ENCODE measurements at places on chromosomes 2 and 18.

DNA sequence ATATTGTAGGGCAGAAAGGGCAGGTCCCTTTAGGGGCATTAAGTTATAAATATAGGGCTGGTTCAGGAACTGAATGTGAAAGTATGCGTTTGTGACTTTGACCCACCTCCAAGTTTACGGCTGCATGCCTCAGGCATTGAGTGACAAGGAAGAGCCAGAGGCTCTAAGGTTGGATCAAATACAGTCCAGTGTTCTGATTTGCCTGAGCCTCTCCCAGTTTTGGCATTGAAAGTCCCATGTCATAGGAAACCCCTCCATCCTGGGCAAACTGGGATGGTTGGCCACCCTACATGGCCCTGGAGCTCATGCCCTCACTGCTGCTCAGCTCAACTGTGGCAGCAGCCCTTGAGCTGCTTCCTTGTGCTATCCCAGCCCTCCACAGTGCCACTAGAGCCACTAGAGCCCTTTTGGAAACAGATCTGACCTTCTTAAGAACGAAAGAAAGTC is 29.9 kb downstream of the HK2 start:
- DNase-seq, result no peak

- DNase-seq, result no peak
Measured at GRCh38 chr18:11372163-11372562, 222.8 kb upstream of the PIEZO2 start.

- DNase-seq, result no peak
Measured at GRCh38 chr2:95060446-95061118, 35.1 kb downstream of the MAL start.

GRCh38 chr2:190763901-190764514 is 115.1 kb downstream of the NAB1 start:
- DNase-seq, result no peak

DNA sequence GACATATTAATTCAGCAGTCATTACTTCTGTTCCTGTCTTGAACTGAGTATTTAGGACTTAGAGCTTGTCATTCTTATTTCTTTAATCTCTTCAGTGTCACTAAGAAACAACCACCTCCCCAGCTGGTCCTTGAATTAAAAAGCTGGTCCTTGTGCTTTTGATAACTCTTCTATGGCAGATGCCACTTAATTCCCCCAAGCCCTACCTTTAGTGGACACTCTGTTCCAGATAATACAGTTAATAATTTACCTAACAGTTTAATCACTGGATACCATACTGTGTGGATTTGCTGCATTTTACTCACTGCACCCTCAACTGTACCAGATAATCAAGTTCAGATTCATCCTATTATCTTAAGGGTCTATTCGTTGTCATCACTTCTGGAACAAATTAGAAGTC is 73.1 kb downstream of the SKA1 start:
- no peak for DNase-seq

DNA sequence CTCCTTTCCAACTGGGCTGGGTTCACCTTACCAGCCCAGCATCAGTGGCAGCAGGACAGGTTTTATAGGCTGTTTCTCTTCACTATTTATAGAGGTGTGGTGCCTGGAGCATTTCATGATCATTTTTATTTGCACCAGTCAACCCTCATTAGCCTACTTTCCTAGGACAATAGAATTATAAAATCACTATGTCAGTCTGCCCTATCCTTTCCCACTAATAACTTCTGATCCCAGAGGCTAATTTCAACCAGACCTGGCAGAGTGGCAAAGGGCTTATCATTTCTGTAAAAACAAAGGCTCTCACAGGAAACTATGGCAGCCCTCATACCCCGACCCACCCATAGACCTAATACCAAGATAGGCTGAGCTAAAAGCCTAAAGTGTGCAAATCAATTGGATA is 243.5 kb upstream of the TMEFF2 start:
- no peak for DNase-seq

GRCh38 chr18:5393779-5394178 is 98.3 kb upstream of the ZBTB14 start:
- no peak for DNase-seq

- DNase-seq, result no peak
Measured at GRCh38 chr18:38718365-38718901, 1152.8 kb upstream of the CELF4 start.

- DNase-seq, result no peak
Measured at GRCh38 chr2:24682304-24682703, 110.9 kb downstream of the PTRHD1 start.

DNA sequence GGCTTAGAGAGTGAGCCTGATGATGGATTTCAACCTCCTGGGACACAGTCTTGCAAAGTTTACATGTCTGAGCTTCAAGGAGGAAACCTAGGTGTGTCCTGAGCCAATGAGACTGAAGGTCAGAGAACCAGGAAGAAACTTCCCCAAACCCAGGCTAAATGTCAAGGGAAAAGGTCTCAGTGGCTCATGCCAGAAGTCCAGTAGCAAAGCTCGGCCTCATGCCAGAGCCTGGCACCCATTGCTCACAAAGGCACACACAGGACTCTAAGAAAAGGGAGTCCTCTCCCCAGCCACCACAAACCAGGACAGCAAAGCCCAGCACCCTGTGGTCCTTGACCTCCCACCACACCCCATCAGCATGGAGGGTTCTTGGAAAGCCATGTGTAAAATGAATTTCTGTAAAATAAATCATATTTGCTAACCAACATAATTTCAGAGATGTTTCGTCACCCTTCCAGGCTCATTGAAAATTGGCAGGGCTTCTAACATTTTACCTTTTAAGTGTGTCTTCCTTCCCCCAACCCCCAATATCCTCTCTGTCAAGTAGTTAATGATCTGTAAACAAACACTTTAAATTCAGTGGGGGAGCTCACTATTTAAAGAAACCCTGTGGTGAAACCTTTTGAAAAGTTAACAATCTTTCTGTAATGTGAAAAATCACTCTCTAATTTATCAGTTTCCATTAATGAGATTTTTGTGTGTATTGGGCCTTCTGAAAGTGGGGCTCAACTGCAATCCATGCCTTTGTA is 77.1 kb downstream of the BCL11A start:
- DNase-seq, result no peak

DNA sequence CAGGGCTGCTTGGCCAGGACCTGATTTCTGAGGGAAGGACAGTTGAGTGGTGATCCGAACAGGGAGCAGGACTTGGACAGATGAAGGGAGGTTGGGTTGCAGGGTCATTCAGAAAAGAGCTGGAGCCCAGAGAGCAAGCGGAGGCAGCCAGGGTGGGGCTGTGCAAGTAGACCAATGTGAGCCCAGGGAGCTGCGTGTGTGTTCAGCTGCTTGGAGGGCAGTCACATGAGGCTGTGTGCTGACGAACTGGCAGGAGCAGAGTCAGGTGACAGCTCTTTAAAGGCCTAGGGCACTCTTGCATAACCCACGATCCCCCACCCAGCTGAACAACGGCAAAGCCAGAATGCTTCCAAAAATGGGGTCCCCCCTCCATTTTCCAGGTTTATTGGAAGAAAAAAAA is 4.6 kb upstream of the MLPH start:
- no peak for DNase-seq

GRCh38 chr2:58734365-58734764 is 493.2 kb upstream of the FANCL start:
- DNase-seq, result no peak

DNA sequence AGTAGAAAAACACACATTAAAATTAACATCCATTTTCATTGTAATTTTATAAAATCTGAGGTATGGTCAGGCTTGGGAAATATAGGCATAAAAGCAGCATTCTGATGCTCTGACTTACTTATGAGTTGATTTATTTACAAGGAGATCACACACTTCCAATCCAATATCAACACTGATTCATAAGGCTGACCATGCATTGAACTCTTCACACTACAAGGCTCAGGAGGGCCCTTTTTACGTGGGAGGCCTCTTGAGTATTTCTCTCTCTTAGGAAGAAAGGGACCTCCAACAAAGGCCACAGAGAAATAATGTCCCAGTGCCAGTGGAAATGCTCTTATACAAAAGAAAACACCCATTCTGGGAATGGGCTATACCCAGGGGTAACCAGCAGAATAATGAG is 222.8 kb downstream of the NAPG start:
- DNase-seq, result no peak
